ENCODE measurements at places on chromosomes 16 and 17.

DNA sequence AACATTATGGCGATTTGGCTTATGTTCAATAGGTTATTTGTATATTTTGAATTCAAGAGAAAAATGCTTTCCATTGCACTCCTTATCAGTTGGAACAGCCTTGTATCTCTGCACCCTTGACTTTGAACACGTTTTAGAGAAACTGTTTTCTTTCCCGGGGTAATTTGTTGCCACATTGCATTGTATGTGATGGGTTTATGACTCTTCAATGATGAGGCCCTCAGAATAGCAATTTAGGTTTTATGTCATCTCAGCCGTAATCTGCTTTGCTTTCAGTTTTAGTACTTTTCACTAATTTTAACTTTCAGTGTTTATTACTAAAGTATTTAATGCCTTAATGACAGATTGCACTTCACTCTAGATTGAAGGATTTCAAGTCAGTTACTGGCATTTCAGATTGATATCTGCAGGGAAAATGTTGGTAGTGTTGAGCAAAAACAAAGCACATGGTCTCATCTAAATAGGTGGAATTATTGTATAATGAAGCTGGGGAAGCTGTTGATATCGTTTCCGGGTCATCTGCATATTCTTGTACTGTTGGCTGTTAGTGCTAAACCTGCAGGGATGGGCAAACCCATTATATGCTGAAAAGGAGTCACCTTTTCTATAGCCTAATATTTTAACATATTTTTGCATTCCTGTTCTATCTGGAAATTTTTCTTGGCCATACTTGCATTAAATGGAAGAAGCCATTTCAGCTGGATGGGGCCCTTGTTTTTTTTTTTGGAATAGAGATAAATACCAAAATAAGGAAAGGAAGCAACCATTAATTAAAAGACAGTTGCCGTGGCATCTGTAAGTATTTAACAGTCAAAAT lies 2.0 kb downstream of the LUC7L3 start:
- DNase-seq = no peak

DNA sequence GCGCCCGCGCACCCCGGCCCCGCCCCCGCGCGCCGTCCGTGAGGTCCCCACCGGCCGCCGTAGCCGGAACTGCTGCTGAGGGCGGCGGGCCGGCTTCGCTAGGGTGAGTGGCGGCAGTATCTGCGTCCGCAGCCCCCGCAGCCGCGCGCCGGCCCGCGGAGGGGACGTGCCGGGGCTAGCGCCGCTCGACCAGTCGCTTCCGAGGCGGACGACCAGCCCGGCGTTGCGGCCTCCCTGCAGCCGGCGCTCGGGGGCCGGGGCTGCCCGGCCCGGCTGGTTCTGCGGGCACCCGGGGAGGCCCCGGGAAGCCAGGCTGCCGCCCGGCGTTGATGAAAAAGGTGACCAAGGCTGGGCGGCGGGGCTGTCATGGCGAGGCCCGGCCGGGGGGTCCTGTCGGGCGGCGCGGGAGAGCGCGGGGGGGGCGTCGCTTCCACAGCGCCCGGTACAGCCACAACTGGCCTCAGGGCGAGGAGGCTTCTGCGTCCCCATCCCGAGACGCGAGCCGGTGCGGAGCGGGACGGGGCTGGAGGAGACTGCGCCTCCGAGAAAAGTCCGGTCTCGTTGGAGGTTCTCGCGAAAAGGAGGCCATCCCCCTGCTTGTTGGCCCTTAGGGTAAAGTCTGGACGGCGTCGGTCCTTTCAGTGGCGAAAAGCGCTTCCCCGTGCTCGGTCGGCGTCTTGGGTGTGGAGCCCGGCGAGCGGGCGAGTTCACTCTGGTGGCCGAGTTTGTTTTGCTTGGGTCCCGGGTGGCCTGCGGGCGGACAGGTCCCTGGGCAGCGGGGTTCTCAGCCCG lies at the start of gene CRAMP1:
CRAMP1 (plus strand) TSS at position 41 of the 792 bp plus-strand sequence. CDS start 2,280 bp downstream, outside the sequence.
- peak; percentile 21 for DNase-seq

GRCh38 chr17:75142236-75142971 lies 10.9 kb upstream of the NT5C start:
- DNase-seq = no peak

- no peak for DNase-seq
These were observed 61.0 kb upstream of the ELAC2 start for GRCh38 chr17:13078591-13079385.

DNA sequence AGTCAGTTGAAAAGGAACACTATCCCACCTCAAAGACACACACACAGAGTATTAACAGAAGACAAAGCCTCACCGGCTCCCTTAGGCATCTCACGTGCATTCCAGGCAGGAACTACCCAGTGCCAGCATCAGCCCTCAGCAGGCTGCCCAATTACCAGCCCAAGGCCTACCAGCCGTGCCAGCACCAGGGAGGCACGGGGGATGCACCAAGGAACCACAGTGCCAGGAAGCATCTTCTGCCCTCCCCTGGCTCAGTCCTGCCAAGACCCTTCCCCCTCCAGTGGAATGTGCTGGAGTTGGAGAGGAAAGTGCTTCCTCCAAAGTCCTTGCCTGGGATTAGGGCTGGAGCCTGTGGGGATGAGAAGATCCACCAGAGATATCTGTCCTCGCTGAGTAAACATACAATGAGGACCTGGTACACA lies 11.0 kb upstream of the KRT19 start:
- no peak for DNase-seq

DNA sequence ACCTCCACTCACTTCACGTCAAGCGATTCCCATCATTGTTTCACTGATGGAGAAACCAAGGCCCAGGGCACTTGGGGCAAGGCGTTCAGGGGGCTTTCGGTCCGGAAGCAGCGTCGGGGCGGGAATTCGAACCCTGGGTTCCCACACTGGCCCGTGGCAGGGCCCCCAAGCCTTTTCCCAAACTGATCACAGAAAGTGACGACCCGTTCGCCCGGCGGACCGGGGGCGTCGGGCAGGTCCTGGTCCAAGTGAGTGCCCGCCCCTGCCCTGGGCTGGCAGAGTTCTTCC lies 856 bp upstream of the MON1B start:
- DNase-seq = no peak

- no peak for DNase-seq
These were observed 239.2 kb downstream of the HS3ST3A1 start for GRCh38 chr17:13362341-13363122.

GRCh38 chr17:42766124-42766523 lies 5.1 kb downstream of the RAMP2 start:
- no peak for DNase-seq

GRCh38 chr16:27318392-27319256 lies 4.8 kb downstream of the IL4R start:
- no peak for DNase-seq

GRCh38 chr17:39144416-39144840 lies 7.0 kb downstream of the PLXDC1 start:
- DNase-seq = no peak

DNA sequence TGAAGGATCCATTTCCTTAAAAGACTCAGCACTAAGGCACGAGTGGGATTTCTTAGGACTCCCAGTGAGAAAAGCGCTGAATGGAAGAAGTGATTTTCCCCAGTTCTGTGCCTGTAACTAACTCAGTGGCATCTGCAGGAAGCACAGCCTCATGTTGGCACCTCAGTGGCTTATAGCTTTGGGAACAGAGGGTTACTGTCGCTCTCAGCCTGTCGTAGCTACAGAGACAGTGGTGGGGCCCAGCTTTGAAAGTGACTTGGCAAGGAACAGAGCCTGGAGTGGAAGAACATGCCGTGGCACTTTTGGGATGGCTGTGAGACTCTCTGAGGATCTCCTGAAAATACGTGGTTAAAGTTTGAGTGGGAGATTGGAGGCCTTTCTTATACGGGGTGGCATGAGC lies 242.4 kb upstream of the MYOCD start:
- DNase-seq = no peak

GRCh38 chr16:19666477-19666876 lies 51.5 kb downstream of the KNOP1 start:
- no peak for DNase-seq

DNA sequence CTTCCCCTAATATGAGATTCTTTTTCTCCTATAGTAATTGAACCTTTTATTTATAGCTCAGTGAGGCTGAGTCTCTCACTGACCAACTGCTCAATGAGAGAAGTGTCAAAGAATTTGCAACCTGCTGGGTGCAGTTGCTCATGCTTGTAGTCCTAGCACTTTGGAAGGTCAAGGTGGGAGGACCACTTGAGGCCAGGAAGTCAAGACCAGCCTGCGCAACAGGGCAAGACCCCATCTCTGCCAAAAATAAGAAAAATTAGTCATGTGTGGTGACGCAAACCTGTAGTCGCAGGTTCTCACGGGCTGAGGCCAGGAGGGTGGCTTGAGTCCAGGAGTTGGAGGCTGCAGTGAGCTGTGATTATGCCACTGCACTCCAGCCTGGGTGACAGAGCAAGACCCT lies 30.9 kb upstream of the CRYBA1 start:
- DNase-seq = no peak

- no peak for DNase-seq
These were observed 378.1 kb downstream of the HAPSTR1 start for GRCh38 chr16:9469512-9469911.

- no peak for DNase-seq
These were observed 21.1 kb downstream of the COX11 start for GRCh38 chr17:54947396-54947795.

- DNase-seq = no peak
These were observed 4.7 kb upstream of the MMP15 start for GRCh38 chr16:58020628-58021521.

- DNase-seq = peak; percentile 62
These were observed 1.4 kb downstream of the HAGHL start for GRCh38 chr16:728131-728889.

DNA sequence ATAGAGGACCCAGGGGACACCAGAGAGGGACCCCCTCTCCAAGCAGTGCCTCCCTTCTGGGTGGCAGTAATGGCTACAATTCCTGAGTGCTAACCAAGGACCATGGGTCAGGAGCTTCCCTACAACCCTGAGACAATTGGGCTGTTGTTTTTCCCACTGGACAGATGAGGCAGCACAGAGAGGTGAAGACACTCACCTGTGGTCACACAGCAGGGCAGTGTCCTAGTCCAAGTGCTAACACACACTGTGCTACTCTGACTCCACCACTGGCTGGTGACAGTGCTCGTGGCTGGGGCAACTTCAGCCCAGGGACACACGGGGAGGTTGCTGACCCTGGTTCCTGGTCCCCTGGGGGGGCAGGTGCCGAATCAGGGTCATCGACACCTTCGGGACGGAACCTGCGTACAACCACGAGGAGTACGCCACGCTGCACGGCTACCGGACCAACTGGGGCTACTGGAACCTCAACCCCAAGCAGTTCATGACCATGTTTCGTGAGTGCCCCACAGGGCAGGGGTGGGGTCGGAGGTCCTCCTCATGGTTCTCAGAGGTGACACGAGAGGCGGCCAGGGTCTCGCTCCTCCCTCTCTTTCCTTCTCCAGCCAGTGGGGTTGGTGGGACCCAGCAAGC lies 58.1 kb downstream of the MGAT5B start:
- DNase-seq = no peak

- no peak for DNase-seq
These were observed 15.5 kb downstream of the MXRA7 start for GRCh38 chr17:76695059-76695831.

DNA sequence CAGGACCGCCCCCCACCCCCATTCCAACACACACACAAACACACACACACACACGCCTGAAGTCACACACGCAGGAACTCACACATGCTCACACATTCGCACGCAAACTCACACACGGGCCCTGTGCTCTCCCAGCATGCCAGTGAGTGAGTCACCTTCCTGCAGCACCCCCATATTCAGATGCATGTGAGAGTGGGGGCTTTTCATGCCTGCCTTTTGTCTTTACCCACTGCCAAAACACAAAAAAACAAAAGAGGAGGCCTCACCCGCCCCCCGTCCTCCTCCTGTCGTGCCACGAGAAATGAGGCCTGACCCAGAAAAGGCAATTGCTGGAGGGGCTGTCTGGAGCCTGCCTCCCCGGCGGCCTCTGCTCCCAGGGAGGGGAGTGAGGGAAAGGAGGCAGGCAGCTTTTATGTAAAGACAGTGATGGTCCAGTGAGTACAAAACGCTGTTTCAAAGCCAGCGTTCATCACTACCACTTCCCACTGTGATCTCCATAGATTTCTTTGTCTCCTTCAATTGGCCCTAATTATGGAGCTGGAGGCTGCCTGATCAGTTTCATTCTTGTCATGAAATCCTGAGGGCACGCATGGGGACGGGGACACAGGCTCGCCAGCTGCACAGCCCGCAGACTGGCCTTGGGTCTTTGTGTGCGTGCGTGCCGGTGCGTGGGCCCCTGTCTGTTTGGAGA lies 29.5 kb upstream of the GSE1 start:
- DNase-seq = no peak

GRCh38 chr17:77124192-77124889 lies 16.4 kb upstream of the SEC14L1 start:
- DNase-seq = peak; percentile 99

DNA sequence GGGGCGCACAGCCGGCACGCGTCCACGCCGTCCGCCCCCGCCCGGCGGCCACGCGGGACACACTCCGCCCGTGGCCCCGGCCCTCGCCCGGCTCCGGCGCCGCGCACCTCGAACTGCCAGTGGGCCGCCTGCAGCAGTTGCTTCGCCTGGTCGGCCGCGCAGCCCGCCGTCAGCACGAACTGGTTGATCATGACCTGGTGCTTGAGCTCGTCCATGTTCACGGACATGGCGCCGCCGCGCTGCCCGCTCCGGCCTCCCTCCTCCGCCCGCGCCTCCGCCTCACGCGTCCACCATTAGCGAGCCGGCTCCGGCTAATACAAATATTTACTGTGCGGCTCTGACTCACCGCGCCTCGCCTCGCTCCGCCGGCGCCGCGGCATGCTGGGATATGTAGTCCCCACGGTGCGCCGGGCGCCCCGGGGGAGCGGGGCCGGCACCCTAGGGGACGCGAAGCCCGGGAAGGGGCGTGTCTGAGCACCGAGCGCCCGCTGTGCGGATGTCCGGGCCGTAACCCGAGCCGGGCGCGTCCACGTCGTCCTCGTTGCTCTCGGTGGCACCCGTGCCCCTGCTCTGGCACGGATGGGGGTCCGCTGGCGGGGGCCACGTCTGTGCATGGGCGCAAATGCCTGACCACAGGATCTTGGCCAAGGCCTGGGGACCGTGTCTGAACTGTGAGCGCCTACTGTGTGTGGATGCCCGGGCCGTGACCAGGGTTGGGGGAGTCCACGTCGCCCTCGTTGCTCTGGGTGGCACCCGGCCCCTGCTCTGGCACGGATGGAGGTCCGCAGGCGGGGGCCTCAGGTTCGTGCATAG lies at the start of gene UBALD1:
UBALD1 (minus strand) TSS at position 318 of the 813 bp plus-strand sequence; CDS start at position 227, 91 bp downstream.
- DNase-seq = peak; percentile 83

- no peak for DNase-seq
These were observed 10.9 kb downstream of the RABEP2 start for GRCh38 chr16:28913946-28914724.

DNA sequence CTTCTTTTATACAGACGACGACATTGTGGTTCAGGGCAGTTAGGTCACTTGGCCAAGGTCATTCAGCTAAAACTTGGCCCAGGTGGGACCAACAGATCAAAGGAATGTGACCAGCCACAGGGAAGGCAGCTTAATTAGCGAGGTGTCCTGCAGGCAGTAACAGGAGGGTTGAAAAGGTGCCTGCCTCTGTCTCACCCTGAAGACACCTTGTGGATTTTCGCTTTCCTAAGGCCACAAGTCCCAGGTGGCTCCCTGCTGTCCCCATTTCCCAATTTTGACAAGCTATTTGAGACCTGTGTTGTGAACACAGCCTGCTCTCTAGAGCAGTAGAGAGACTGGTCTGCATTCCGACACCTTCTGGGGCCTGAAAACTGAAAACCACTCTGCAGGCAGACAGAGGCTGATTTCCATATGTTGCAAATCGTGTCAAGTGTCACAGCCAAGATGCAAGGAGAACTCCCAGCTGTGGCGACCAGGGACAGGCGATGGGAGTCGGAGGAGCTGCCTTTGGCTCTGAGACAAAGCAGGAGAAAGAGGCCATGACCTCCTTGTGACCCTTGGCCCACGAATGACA lies 593.1 kb upstream of the CDH5 start:
- no peak for DNase-seq
